ENCODE measurements at places on chromosomes 4 and X.

- DNase-seq: peak; percentile 31
Measured at GRCh38 chr4:89836897-89837384, at the start of gene SNCA. Gene SNCA, minus strand, starts transcription at chr4:89837161. Its CDS starts 1,494 bp downstream, at chr4:89835667.

DNA sequence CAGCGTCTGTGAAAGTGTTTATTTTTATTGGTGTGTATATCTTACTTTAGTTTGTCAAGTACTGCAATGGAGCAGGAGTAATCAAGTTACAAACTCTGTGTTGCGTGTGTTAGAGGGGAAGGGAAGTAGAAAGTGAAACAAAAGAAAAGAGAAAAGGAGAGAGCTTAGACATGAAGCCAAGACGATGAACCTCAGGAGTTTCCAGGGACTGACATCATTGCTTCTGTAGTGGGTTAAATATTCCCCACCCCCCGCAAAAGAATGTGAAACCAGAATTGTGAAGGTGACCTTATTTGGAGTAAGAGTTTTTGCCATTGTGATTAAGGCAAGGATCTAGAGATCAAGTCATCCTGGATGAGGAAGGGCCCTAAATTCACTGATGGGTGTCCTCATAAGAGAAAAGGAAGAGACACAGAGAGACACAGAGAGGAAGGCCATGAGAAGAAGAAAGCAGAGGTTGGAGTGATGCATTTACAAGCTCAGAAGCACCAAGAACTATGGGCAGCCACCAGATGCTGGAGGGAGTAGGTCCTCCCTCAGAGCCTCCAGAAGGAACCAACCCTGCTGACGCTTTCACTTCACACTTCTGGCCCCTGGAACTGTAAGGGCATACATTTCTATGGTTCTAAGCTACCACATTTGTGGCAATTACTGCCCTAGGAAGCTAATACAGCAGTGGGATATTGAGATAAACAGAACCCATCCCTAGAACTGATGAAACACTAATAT lies 173.6 kb upstream of the SFRP2 start:
- peak; percentile 8 for DNase-seq

- no peak for DNase-seq
Measured at GRCh38 chrX:153474266-153474665, 3.9 kb upstream of the HAUS7 start.

DNA sequence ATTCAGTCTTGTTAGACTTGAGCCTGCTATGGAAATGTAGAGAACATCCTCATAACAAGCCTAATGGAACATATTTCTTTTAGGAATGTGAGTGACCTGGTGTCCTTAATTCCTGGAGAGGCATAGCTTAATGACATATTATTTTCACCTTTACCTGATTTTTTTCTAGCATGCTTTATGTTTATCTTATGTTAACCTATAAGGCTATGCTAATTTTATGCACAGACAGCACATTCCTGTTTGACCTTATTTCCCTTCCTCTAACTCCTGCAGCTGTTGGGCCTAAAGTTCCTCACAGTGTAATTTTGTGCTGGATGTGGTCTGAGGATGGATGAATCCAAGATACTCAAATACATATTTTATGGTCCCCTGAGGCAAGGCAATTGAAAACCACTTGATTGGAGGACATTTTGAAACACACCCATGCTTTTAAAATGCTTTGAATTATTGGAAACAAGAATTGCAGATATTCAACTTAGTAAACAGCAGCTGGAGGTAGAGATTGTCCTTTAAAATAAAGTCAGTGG lies 111.5 kb downstream of the LARP7 start:
- DNase-seq: no peak

- DNase-seq: peak; percentile 66
Measured at GRCh38 chrX:153953342-153953830, 8.9 kb upstream of the RENBP start.

- DNase-seq: no peak
Measured at GRCh38 chr4:15245006-15245530, 182.8 kb upstream of the C1QTNF7 start.

GRCh38 chrX:149513825-149514428 lies 8.8 kb upstream of the IDS start:
- DNase-seq: no peak

DNA sequence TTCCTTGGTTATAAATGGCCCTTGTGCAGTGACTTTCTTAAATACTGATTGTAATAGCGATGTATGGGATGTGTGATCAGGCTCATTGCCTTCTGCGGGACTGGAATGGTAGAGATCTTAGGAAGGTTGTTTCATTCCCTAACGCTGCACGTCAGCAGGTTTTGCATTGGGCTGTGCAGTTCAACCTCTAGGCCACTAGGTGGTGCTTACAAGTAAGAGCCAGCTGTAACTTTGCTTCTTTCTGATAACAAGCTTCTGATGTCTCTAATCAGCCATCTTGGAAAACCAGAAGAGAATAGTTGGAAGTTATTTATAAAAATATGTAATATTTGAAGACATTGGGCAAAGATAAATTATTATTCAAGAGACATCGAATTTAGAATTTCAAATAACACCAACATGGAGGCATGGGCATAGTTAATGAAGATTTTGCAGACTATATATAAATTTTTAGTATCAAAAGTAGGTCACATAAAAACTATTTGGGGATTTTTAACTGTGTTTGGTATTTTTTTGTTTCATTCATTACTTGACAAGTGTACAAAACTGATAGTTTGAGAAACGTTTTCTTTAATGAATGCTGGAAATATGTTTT lies 339.7 kb upstream of the PCDH7 start:
- no peak for DNase-seq

- DNase-seq: no peak
Measured at GRCh38 chrX:103782640-103783039, 6.0 kb downstream of the PLP1 start.

DNA sequence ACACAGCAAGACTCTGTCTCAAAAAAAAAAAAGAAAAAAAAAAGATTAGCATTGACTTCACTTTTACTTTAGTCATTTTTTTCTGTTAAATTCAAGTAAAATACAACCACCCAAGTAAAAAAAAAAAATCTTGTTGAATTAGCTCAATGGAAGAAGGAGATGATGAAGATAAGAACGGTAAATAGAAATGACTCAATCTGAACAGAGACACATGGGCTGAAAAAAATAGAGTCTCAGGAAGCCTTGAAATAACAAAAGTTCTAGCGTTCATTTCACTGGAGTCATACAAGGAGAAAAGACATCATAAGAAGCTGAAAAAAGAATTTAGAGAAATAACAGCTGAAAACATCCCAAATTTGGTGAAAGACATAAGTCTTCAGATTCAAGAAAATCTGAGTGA lies 75.5 kb downstream of the CASP3 start:
- DNase-seq: no peak

DNA sequence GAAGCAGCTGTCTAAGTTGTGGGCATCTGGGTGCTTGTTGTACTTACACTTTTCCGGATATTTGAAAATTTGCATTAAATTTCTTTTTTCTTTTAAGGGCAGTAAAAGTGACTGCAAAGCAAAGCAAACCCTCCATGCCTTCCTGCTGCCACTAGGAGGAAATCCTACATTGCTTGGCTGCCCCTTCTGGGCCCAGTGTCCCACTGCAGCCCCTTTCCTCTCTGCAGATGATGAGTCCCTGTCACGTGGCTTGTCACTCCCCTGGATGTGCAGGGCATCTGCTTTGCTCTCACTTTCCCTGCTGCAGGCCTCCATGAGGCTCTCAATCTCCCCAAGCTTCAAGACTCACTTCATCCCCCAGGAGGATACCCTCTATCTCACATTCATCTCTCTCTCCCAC lies 12.7 kb downstream of the TSR2 start:
- no peak for DNase-seq

DNA sequence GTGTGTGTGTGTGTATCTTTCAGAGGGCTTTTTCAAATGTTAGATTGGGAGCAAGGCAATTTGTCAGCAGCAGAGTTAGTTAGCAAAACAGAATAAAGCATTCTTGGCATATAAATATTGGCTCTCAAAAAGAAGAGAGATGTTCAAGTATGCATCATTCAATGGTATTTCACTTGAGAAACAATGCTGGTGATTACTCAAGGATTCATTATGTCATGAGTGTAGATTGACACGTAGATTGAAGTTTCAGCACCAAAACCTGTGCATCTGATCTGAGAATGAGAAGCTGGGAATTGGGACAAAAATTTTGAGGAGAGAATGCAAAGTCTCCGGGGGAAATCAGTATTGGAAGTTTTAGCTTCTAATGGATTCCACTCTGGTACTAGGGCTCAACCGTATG lies 241.4 kb downstream of the FRMPD4 start:
- DNase-seq: no peak

- DNase-seq: no peak
Measured at GRCh38 chr4:31620476-31620875, 900.3 kb downstream of the PCDH7 start.

GRCh38 chr4:75831856-75832405 lies 70.3 kb downstream of the PPEF2 start:
- no peak for DNase-seq

GRCh38 chrX:13220916-13221315 lies 98.9 kb downstream of the ATXN3L start:
- DNase-seq: no peak

DNA sequence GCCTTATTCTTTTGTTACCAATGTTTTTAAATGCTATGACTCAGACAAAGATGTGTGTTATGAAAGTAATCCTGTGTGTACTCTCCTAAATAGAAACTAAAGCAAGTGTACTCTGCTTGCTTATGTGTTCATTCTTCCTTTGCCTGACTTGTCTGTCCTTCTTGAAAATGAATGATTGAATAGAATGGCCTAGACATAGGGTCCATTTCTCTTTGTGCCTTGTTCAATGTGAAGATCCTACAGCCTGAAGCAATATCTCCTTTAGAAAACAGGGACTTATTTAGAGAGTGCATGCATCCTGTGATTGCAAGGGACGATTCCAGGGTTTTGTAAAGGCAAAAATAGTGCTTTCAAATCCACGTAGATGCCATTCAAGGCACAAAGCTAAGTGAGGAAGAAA lies 343.6 kb upstream of the TACR3 start:
- DNase-seq: no peak

DNA sequence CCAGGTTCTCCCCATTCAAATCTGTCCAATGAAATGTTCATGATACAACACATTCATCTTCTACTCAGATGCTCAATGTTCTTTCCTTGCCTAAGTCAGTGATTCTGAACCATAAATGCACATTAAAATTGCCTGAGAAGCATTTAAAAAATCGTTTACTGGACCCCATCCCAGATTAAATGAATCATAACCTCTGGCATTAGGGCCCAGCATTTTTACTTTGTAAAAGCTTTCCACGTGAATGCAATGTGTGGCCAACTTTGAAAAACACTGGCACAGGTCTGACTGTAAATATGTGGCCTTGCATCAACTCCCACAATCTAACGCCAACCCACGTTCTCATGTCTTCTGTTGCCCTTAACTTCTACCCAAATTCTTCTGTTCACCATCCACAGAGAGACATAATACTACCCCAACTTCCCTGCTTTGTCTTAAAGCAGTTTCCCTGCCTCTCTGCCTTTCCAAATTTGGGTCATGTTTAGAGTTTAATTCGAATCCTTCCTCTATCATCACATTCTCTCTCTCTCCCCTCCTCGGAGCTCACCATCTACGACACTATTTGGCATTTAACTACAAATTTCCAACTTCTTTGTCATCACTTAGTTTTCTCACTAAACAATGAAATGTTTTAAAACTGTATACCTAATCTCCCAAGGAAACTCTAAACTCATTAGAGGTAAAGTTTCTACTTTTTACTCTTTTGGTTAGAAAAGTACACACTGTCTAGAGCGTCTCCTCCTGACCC lies 78.7 kb downstream of the PRKG2 start:
- DNase-seq: no peak

- DNase-seq: no peak
Measured at GRCh38 chr4:54942721-54943120, 182.7 kb downstream of the KDR start.

DNA sequence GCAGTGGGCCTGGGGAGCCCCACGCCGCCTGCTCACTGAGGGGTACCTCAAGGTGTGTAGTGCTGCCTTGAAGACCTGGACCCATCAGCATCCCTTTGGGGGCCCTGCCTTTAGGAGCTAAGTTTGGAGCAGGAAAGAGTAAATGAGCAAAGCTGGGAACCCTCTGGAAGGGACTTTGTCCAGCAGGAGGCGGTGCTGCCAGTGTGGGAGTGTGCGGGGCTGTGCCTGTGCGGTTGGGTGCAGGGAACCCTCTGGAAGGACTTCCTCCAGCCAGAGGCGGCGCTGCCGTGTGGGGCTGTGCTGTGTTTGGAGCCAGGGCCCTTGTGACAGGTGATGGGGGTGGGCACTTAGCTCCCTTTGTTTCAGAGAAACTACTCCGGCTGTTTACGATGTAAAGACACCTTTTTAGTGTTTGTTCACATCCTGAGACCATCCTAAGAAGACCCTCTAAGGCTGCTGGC lies 25.8 kb downstream of the RGS12 start:
- DNase-seq: no peak

DNA sequence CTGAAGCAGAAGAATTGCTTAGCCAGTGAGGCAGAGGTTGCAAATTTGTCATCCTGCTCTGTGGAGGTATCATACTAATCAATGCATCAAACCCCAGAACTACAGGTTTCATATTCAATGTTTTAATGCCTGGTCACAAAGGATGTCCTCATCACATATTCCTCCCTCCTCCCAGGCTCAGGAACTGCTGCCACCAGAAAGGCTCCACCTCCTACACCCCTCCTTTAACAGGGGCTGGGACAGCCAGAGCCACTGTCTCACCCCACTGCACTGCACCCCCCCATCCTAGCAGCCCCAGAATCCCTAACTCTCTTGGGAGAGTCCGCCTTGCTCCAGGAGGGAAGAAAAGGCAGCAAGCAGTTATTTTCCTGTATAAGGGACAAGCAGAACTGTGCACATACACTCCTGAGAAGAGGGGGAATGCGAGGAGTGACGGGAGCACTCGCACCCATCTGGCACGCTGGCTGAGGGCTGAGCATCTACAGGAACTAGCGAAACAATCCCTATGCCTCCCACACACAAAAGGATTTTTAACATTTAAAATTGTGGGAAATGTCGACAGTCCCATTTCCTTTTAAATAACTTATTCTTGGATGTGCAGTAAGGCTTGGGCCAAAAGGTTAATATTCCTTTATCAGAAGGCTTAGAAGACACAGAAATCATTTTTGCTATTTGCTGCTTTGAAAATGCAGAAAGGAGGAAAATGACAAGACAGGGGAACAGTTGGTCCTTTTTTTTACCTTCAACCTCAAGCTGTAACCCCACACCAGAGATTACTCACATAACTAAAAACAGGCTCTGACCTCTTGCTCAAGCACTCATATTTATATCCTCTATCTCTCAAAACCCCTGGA lies 27.8 kb downstream of the CD99L2 start:
- DNase-seq: no peak

DNA sequence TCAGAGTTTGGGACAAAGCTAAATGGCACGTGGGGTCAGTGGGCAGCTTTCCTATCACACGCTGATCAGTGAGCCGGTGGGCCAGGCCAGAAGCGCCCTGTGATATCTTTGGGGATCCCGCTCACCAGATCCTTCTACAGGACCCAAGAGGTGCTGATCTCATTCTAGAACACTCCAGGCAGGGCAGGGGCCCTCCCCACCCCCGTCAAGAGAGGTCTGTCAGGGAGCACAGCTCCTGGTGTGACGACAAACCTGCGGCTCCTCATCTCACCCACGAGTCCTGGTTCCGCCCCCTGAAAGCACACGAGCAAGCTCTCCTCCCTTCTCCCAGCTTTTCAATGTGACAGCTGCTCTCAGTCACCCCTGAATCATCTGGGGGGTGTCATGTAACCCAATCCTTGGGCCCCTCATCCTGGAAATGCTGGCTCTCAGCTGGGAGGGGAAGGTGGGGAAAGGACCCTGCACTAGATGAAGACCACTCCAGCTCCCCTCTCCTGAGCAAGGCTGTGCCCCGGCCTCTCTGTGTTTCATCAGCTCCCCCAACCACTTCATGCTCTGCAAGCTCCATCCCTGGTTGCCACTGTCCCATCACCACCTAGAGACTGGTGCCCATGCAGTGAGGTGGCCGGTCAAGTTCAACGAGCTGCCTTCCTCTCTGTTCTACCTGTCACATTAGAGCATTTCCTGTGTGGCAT lies 4.6 kb downstream of the HCFC1 start:
- no peak for DNase-seq

All from stimulated activated CD4-positive, alpha-beta T cell treated with anti-CD3 and anti-CD28 coated beads, Interleukin-4, amount 100 ng/mL, for 4 hours (primary cell).